ENCODE measurements at places on chromosomes 7 and 10.

GRCh38 chr7:50812841-50813475 is 30.3 kb upstream of the GRB10 start:
- no peak for DNase-seq

DNA sequence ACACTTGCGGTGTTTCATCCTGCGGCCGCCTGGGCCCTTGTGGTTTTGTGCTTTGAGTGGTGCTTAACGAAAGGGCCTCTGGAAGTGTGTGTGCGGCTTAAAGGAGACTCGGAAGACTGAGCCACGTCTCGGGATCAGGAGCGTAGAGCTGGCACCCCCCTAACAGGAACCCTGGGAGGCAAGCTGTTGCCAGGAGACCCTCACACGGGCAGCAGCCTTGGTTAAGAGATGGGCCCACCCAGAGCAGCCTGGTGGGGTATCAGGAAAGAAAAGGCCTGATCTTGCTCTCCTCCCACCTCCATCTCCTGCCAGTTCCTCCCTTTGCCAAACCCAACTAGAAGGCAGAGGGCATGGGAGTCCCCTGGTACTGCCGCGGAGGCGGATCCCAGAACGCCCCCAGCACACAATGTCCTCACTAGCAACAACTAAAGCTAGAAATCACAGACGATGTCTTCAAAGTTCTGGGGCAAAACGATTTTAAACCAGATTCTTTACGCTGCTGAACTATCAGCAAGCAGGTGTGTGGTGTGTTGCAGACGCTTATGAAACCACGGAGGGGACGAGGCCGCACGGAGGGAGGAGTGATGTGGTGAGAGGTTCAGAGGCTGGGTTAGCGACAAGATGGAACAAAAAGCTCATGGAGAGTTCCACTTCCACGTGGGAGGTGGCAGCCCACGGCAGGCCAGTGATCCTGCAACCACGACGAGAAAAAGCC is 67.0 kb upstream of the INPP5A start:
- no peak for DNase-seq

GRCh38 chr7:104814671-104815400 is 199.2 kb upstream of the KMT2E start:
- DNase-seq: no peak

- no peak for DNase-seq
Observed at GRCh38 chr7:87213252-87213651, 6.3 kb downstream of the TMEM243 start.

GRCh38 chr10:22459496-22459895 is 114.2 kb downstream of the SPAG6 start:
- no peak for DNase-seq

DNA sequence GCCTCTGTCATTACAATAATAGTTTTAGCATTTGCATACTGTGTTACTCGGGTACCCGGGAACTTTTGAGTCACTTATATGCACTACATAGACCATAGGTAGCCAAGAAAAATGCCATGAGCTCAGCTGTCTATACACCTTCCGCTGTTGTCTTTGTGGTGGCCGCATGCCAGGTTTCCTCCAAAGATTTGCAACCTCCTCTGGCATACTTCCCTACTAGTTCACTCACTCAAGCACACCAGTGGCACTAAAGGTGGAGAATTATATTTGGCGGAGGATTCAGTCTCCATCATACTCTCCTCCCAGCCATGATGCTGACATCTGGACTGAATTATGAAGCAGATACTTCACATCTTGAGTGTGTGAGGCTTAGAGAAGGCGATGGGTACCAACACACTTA is 35.6 kb upstream of the GRB10 start:
- no peak for DNase-seq
